T47D (cell line): ENCODE measurements at places on chromosomes 7 and 10.
A peak's percentile ranks its signal among the peaks of the same experiment; 100 is the strongest.

- DNase-seq = no peak
Observed at GRCh38 chr10:123027861-123028260, 19.1 kb downstream of the ACADSB start.

DNA sequence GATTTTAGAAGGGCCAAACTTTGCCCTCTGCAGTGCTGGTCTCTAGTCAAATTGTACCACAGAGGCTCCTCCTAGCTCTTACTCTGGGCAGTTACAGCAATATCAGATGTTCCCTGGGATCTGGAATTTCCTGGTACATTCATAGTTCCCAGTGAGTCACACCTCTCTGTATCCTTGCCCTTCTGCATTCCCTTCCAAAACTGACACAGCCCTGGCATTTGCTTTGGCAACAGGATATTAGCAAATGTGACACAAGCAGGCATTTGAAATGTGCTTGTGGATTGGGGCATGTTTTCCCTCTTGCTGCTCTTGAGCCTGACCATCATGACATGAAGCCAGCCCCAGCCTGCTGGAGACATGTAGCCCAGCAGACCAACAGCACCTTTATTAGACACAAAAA, 284.7 kb upstream of the AKR1E2 start:
- DNase-seq = peak; percentile 95

DNA sequence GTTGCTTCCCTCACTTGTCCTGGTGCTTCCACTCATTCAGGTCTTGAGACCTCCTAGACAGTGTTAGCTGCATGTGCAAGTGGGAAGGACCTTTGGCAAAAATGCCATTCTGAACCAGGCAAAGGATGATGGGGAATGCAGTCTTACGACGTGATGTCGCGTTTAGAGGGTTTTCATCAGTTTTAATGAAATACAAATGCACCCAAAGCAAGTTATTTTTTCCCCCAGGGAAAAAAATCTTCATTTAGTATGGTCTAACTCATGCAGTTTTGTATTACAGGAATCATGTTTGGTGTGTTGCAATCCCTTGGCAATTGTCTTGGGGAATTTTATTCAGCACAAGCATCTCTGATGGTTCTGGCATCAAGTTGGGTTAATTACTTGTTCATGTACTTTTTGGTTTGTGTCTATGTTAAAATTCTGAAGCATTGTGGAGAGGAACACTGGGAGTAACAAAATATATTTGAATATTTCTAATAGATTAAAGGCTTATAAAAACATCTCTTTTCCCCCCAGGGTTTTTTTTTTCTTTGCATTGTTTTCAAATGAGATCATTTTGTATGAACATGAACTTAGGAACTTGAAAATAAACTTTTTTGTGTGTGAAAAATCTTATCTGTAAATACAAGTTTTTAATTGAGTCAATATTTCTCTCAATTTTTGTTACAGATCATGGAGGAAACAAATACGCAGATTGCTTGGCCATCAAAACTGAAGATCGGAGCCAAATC, 188.9 kb downstream of the BICC1 start:
- DNase-seq = no peak

- no peak for DNase-seq
Observed at GRCh38 chr10:121110369-121110768, 259.2 kb downstream of the WDR11 start.

DNA sequence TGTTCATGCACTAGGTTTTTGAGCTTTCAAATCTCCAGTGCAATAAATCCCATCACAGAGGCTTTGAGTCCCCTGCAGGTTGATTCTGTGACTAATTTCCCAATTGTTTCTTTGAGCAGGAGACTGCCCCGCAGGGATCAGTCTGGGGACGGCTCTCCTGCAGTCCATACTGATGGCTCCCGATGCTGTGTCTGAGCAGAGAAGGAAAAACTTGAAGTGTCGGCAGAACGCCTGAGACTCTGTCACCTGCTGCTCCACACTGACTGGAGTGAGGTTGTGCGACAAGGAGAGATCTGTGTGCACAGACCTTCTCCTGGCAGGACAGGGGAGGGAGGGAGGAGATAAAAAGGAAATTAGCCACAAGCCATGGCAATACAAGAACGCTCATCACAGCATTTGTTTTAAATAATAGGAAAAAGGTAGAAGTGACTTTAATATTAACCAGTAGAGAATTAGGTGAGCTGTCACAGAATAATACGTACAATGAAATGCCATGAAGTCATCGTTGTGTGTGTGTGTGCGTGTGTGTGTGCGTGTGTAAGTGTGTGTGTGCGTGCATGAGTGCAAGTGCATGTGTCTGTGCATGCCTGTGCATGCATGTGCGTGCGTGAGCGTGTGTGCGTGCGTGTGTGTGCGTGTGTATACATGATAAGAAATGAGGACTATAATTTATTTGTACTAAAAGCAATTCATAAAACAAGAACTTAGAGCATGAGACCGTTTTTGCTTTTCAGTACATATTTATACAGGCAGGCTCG, 38.2 kb downstream of the HTR5A start:
- DNase-seq = no peak

DNA sequence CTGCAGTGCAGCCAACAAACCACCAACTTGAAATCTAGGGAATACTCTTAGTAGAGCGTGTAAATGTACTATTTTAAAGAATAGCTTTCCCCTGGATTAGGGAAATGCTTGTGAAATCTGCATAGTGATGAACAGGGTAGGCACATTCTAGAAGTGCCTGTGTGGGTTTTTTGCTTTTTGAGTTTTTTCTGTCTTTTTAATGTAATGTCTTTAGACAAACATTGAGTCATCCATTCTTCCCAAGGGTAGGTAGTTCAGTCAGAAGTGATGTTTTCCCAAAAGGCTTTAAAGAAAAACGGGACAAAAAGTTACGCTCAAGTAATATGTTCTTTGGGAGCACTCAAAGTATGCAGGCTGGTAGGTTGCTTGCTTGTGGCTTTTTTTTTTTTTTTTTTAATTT, 130.0 kb downstream of the AUTS2 start:
- DNase-seq = no peak

DNA sequence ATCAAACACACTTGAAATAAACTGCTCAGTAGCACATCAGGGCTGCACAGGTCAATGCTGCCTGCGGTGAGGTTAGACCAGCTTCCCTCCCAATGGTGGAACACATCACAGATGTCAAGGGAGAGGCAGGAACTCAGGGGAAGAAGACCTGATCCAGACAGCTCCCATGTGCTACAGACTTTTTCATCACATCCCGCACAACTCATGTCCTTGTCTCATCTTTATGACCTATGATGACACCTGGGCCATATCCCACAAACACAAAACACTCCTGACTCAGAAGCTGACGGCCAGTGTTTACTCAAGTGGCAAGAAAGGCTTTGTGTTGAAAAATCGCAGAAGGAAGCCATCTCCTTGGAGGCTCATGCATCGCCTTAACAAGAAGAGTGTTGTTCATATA, 91.6 kb downstream of the HTR5A start:
- DNase-seq = no peak

DNA sequence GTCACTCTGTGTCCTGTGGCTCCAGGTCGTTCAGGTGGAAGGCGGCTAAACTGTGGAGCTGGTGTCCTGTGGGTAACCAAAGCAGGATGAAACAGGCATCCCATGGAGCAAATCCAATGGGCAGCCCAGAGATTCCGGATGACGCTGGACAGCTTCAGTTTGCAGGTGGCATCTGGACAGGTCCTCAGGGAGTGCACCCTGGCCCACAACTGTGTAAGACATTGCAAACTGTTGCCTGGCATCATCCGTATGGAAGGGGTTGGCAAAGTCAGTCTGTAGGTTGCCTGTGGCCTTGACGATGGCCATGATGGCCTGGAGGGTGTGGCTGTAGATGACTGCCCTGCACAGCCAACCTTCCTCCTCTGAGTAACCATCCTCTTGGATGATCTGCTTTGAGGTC, 35.5 kb downstream of the RPS24 start:
- DNase-seq = no peak

- no peak for DNase-seq
Observed at GRCh38 chr10:132192991-132193665, 6.4 kb downstream of the DPYSL4 start.

DNA sequence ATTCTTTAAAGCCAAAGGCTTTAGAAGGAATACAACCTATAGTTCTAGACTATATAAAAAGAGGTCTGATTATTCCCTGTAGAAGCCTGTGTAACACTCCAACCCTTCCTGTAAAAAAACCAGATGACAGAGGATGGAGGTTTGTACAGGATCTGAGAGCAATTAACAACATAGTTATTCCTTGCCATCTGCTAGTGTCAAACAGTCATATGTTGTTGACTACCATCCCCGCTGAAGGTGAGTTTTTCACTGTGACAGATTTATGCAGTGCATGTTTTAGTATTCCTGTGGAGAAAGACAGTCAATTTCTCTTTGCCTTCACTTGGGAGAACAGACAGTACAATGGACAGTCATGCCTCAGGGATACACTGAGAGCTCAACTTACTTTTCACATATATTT, 19.0 kb upstream of the SLC26A4 start:
- DNase-seq = no peak

GRCh38 chr10:84406561-84406960, 78.2 kb downstream of the CCSER2 start:
- no peak for DNase-seq

DNA sequence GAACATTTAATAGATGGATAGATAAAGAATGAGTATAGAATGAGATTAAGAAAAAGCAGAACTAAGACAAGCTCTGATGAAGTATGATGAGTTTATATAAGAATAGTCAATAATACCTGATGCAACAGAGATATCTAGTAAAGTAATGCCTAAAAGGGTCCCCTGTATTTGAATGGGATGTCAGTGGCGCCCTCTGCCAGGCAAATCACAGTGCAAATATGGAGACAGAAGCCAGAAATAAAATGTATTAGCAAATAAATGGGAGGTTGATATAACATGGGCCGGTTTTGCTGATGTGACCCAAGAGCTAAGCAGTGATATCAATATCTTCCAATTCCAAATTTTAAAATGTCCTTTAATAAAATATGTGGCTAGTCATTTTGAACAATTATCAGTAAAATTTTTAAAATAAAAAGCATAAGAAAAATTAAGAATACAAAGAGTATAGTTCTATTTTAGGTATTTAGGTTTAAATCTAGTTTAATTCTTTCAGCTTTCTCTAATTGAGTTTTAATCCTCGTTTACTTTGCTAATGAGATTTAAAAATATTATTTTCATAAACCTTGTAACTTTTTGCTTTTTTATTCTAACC, 62.6 kb downstream of the ADK start:
- no peak for DNase-seq

DNA sequence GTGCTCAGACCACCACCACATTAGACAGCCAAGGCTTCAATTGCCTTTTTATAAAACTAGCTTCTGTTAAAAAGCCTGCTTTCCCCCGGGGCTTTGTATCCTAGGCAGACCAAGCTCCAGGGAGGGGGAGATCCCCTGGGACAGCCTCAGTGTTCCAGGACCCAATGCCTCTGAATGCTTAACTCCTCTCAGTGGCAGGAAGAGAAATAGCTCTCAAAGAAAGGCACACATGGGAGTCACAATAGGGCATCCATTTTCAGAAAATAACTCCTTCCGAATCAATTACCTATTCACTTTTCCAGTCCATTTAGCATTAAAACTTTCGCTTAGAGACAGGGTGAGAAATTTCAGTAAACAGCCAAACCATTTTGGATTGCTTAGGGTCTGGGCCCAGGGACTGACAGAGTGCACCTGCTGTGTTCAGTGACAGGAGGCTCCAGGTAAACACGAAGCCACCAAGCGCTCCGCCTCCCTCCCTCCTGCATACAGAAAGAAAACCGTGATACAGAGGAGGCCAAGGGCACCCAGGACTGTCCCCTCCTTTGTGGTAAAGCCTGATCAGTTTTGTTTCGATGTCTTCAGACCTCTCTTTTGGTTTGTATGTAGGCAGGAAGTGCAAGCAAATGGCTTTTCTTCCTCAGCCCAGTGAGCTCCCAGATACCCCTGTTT, 599.7 kb downstream of the KCNMA1 start:
- no peak for DNase-seq

DNA sequence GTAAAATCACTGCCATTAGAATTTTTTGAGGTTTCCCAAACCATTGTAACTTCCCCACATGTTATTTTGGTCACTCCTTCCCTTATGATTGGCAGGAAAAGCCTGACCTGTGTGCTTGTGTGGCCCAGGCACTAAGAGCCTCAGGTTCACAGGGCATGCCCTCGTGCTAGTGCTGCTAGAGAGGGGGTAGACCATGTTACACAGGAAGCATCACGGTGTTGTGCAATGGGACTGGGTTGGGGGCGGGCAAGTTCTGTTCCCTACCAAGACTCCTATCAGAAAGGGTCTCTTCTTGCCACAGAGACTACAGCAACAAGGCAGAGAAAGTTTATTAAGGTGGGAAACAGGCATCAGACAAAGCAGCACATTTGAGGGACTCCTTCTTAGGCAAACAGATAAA, 32.2 kb downstream of the LSM5 start:
- DNase-seq = no peak

DNA sequence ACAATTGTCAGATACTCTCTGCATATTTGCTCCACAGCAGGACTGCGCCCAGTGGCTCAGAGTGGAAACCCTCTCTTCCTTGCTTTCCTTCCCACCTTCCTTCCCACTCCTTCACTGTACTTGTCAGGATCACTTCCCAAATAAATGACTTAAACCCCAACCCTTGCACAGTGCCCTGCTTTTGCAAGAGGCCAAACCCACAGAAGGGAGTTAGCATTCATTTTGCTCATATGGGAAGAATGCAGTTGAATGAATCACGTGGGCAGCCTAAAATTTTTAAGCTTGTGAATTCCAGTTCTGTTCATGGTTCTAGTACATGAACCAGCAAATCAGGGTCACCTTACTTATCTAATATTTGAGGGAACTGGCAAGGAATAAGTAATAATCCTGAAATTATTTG, 47.7 kb upstream of the SFMBT2 start:
- DNase-seq = no peak

GRCh38 chr7:100469227-100470044, 5.4 kb upstream of the SPACDR start:
- DNase-seq = peak; percentile 90

GRCh38 chr7:76231583-76231982, 29.9 kb downstream of the SRRM3 start:
- DNase-seq = no peak

- DNase-seq = no peak
Observed at GRCh38 chr10:83127942-83128575, 1011.2 kb upstream of the GHITM start.

DNA sequence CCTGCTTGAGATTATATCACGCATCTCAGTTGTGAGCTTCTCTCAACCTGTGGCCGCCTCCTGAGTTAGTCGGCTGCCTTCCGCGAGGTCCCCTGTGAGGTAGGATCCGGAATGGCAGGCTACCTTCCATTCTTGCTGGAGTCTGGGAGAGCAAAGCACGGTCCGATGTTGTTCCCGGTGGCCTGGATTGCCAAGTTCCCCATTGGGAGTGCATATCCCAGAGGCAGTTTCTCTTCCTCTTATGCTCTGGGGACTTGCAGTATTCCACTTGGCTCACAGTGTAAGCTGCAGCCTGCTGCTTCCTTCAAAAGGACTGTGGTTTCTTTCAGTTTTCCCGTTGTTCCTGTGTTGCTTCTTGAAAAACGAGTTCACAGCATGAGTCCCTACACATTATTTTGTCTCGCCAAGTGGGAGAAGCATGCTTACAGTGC, 225.4 kb upstream of the ZWINT start:
- peak; percentile 72 for DNase-seq

DNA sequence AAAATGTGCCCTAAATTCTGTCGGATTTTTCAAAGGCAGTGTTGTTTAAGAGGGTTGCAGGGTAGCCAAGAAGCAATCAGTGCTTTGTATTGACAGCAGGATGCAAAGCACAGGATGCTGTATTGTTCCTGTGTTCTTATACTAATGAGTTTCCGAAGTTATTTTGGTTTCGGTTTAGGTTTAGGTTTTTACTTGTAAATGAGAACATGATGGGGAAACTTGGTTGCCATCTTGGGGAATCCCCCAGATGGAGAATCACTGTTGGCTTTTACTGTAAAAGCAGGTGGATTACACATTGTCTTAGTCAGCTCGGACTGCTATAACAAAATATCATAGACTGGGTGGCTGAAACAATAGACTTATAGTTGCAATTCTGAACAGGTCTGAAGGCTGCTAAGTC, 72.1 kb downstream of the INHBA start:
- DNase-seq = no peak
